Hematopoietic multipotent progenitor cell treated with erythropoietin and hydrocortisone succinate and interleukin-3 and kit ligand, for 17 days (in vitro differentiated cells): ENCODE measurements at places on chromosomes 1 and 21.
A peak's percentile ranks its signal among the peaks of the same experiment; 100 is the strongest.

GRCh38 chr1:245751116-245751515 is 596.3 kb downstream of the KIF26B start:
- no peak for DNase-seq

GRCh38 chr1:119132179-119132578 is 8.3 kb downstream of the WARS2 start:
- no peak for DNase-seq

- DNase-seq = no peak
These were observed 4.3 kb upstream of the SLX9 start for GRCh38 chr21:44935533-44935927.

- no peak for DNase-seq
These were observed 121.5 kb downstream of the CASZ1 start for GRCh38 chr1:10674700-10675609.

DNA sequence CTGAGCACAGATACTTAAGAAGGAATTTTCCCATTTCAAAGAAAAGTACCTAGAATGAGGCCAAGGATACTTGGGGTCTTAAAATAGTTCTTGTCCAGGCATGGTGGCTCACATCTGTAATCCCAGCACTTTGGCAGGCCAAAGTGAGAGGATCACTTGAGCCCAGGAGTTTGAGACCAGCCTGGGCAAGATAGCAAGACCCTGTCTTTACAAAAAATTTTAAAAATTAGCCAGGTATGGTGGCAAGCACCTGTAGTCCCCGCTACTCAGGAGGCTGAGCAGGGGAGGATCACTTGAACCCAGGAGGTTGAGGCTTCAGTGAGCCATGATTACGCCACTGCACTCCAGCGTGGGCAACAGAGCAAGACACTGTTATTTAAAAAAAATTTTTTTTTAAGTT is 29.0 kb downstream of the NFYC start:
- no peak for DNase-seq

- no peak for DNase-seq
These were observed 258.4 kb downstream of the HLX start for GRCh38 chr1:221137666-221138065.

DNA sequence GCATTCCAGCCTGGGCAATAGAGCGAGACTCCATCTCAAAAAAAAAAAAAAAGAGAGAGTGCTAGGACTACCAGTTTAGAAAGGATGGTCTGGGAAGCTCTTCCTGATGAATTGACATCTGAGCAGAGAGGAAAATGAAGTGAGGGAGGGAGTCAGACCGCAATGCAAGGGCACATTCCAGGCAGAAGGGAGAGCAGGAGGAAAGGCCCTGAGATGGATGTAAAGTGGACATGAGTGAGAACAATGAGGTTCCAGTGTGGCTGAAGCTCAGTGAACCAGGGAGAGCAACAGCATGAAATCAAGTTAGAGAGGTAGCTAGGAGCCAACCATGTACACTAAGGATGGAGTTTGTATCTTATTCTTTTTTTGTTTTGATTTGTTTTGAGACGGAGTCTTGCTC is 55.9 kb upstream of the SPOCD1 start:
- no peak for DNase-seq

GRCh38 chr1:51324251-51325010 is 5.9 kb downstream of the TTC39A start:
- no peak for DNase-seq

DNA sequence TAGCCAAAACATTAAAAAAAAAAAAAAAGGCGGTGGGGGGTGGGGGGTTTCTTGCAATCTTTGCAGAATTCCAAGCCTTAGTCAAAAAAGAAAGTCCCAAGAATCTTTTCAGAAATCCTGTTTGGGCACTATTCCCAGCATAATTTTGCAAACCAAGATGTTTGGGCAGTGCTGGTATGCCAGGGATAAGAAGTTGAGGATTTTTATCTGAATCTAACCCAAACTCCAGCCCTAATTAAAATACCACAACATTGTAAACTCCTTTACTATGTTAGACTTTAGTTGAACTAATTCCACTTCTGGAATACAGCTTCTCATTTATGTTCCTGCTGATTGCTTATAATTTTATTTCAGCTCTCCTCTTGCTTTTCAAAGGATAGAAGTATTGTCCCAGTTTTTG is 504.1 kb upstream of the ADGRL2 start:
- DNase-seq = no peak

GRCh38 chr1:44592208-44593145 is 81.8 kb downstream of the TMEM53 start:
- no peak for DNase-seq

DNA sequence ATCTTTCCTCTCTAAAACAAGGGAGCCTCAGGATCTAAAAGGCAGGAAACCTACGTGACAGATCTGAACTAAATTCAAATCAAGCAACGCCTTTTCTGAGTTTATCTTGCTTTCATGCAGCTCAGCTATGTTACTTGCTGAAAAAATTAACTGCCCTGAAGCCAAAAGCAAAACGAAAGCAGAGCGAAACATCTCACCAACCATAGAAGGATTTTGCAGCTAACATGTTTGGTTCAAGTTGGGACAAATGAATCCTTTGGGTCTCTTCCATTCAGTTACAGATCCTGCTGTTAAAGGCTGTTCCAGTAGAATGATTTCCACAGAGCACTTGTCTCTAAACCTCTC is 482 bp downstream of the SLC2A5 start:
- no peak for DNase-seq

GRCh38 chr1:55155522-55155921 is 59.6 kb downstream of the USP24 start:
- DNase-seq = peak; percentile 69

DNA sequence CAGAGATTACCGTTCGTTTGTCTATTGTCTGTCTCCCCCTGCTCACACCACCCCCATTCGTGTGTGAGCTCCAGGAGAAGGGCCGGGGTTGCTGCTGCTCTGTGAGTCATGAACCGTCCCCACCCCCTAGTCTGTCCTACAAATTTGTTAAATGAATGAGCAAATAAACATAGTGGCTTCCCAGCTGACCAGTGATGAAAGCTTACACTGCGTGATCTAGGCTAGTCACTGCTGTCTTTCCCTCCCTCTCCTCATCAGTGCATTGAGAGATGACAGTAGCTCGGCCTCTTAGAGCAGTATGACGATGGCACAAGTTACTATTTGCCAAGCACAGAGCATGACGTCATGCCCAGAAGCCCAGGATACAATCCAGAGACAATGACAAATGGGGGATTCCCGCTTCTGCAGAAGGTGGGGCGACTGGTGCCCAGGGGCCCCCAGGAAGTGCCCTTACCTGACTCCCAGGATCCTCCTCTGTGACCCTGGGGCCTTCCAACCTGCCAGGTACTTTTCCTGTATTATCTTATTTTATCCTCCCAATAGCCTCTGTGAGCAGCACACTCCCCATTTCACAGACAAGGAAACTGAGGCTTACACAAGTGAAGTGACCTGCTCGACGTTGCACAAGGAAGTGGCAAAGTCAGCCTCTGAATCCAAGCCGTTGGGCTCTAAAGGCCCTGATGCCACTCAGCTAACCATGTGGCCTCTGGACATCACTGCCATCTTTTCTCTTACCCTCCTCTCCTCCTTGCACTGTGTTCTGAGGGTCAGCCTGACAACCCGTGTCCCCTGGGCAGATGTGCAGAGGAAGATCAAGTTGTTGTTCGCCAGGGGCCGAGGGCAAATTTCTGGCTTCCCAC is 8.6 kb upstream of the EPHA2 start:
- no peak for DNase-seq

DNA sequence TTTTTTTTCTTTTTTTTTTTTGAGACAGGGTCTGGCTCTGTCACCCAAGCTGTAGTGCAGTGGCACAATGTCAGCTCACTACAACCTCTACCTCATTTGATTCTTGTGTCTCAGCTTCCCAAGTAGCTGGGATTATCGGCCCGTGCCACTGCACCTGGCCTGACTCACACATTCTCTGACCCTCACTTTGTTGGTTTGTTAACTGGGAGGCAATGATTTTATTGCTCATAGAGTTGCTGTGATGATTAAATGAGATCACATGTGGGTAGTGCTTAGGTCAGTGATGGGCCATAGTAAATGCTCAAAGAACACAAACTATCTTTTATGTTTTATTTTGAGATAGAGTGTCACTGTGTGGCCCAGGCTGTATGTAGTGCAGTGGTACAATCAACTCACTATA is 47.3 kb upstream of the SSBP3 start:
- no peak for DNase-seq

- DNase-seq = no peak
These were observed 482.2 kb downstream of the CAMTA1 start for GRCh38 chr1:7267493-7267892.

DNA sequence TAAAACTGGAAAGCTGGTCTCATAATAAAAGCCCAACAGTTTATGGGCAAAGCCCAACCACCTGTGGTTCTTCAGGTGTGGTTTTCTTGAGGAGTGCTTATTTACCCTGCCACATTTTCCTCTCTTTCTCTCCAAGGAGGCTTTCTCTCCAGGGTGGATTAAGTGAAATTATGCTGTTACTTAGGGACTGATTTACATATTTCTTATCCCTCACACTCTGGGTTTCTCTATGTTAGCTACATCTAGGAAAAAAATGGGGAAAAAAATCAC is 4.8 kb downstream of the TBX19 start:
- DNase-seq = no peak

DNA sequence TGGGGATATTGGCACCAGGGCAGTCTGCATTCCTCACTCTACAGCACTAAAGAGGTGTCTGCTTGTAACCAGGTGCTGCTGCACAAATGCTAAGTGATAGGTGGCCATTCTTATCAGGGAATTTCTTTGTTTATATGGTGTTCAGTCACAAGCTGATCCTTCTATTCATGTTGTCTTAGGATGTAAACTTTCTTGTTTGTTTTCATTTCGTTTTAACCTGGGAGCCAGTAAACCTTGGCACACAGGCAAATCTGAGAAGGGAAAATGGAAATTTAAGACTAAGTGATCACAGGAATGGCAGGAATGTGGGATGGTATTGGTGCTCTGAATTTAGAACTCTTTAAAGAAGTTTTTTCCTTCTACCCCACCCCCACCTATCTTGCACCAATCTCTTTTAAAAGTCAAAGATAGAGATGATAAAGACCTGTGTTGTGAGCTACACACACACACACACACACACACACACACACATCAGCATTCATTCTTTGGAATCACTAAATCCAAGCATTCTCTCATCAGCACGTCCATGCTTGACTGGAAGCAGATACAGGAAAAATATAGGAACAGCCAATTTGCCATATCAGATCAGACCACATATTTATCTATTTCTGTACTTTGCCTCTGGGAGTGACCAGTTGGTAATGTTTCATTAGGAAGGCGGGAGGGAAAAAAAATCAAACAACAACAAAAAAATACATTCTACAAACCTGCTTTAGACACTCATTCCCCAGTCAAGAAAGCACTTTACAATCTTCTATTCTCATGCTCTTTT is 451.4 kb upstream of the ADGRL2 start:
- DNase-seq = no peak

DNA sequence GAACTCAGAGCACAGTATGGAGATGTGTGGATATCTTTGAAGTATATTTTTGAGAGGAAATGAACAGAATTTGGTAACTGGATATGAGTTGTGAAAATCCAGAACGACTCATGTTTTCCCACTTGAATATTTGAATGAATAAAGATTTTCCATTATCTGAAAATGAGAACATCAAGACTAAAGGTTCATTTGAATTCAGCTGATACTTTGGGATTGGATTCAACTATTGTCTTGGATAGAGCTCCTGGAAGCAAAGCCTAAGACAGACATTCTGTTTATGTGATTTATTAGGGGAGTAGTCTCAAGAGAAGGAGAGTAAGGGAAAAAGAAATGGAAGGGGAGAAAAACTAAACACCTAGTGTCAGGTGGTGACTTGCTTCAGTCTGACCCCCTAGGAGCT is 256.0 kb upstream of the LYPLAL1 start:
- no peak for DNase-seq

GRCh38 chr1:31181515-31182343 is 58.0 kb downstream of the NKAIN1 start:
- DNase-seq = peak; percentile 68

- no peak for DNase-seq
These were observed 563 bp downstream of the QSOX1 start for GRCh38 chr1:180155182-180155682.

DNA sequence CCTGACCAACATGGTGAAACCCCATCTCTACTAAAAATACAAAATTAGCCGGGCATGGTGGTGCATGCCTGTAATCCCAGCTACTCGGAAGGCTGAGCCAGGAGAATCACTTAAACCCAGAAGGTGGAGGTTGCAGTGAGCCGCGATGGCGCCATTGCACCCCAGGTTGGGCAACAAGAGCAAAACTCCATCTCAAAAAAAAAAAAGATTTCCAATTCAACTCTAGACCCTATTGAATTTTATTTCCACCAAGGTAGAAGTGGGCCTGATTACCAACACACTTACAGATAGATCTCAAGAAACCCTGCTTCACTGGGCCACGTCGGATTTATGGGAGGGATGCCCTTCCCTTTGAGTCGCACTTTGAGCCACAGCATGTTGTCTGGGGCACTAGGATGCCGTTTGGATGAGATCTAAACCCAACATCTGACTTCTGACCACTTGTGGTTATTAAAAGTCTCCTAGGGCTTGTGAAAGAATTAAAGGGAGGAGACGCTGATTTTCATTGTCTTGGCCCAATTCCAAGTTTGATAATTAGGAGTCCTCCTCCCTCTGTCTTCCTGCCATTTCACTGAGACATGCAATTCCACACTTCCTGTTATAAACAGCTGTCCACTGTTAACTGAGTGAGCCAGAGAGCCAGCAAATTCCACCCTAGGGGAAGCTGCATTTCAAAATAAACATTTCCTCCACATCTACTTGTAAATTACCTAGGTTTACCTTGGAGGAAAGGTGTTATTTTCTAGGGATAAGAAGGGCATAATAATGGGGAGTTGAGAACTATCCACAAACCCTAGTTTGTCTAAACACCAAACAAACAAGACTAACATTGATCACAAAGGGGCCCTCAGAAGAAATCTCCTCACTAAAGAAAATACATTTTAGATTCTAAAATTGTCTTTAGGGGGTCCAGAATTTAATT is 5.2 kb upstream of the RERE start:
- DNase-seq = no peak

DNA sequence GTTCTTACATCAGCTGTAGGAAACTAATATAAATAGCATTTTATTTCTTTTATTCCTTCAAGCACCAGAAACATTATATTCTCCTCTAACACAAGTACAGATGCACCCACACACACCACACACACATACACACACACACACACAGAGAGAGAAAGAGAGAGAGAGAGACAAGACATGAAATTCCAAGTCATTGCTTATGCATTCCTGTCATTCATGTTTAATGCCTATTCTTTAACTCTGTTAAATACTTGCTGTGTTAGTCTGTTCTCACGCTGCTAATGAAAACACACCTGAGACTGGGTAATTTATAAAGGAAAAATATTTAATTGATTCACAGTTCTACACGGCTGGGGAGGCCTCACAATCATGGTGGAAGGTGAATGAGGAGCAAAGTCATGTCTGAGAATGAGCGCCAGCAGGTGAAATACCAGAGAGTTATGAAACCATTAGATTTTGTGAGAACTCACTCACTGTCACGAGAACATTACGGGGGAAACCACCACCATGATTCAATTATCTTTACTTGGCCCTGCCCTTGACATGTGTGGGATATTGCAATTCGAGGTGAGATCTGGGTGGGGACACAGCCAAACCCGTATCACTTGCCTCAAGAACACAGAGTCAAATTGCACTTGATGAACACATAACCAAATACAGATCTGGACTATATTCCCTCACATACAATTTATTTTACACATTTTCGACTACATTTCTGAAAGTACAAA is 1058.1 kb upstream of the TMPRSS15 start:
- DNase-seq = no peak

GRCh38 chr1:111359376-111359775 is 68.2 kb downstream of the OVGP1 start:
- no peak for DNase-seq

- DNase-seq = no peak
These were observed 67.9 kb downstream of the PHACTR4 start for GRCh38 chr1:28437264-28437923.

GRCh38 chr21:35933466-35933865 is 126.9 kb downstream of the SETD4 start:
- no peak for DNase-seq
